Lung (tissue), 17 donors: ENCODE measurements at places on chromosomes 7 and 10. TPM values are rescaled to one million over a fixed set of nuclear protein-coding genes. Genes with fewer than 3 reads are reported as not detected.

- DNase-seq, result no peak
Observed at GRCh38 chr7:2728316-2729030, 40.5 kb downstream of the AMZ1 start.

DNA sequence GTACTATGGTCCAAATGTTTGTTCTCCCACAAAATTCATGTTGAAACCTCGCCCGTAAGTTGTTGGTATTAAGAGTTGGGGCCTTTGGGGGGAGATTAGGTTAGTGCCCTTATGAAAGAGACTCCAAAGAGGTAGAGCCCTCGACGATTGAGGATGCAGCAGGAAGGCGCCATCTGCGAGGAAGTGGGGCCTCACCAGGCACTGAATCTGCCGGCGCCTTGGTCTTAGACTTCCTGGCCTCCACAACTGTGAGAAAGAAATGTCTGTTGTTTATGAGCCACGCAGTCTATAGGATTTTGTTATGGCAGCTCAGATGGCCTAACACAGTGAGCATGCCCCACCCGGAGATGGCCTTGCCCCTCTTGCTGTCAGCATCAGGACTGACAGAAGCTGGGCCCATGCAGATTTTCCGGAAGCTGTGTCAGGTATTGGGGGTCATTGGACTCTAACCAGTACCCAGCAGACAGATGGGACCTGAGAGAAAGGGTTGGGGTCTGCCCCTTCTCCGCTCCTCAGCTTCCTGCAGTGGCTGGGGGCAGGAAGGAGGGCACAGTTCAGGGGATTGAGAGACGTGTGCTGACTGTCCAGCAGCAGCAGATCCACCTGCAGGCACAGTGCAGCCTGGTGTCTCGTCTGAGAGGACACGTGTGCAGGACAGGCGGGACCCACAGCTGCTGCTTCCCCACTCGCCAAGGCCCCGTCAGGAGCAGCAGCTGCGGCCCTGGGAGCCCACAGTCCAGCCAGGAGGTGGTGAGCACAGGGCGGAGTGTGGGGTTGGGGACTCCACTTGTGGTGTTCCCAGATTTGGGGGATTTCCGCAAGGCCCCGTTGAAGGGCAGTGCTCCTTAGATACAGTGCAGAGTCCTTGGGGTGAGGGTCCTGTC, 47.8 kb downstream of the MGMT start:
- DNase-seq, result peak; percentile 10

- no peak for DNase-seq
Observed at GRCh38 chr7:22278660-22279059, 78.3 kb downstream of the RAPGEF5 start.

GRCh38 chr7:125279961-125280360, 350.3 kb upstream of the POT1 start:
- no peak for DNase-seq

Gene EN2
- total RNA-seq, result 0.06 TPM

DNA sequence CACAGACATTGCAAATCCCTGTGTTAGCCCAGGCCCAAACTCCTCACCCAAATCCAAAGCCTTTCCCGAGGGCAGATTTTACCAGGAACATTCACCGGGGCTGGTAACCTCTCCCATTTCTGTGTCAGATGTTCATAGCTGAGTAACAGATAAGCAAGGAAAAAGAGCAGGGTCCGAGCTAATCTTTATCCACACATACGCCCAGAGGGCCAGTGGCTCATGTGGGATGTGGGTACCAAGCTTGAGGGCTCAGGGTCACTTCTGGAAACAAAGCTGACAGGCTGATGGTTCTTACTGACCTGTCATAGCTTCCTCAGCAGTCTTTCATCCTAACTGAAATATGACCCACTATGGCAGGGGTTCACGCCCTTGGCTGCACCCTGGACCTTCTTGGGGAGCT, 39.8 kb downstream of the HBP1 start:
- no peak for DNase-seq

DNA sequence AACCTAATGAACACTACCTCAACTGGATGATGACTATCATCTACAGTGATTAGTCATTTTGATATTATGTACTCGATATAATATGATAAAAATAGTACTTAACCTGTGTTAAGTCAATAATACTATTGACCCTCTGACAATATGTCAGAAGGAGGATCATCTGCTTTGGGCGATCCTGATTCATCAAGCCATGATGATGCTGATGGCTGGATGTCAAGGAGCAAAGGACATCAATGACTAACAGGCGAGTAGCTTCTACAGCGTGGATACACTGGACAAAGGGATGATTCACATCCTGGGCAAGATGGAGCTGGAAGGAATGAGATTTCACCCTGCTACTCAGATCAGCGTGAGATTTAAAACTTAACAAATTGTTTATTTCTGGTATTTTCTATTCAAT, 94.4 kb upstream of the SKAP2 start:
- DNase-seq, result no peak

GRCh38 chr7:75962607-75963380, 31.6 kb downstream of the TMEM120A start:
- peak; percentile 70 for DNase-seq

DNA sequence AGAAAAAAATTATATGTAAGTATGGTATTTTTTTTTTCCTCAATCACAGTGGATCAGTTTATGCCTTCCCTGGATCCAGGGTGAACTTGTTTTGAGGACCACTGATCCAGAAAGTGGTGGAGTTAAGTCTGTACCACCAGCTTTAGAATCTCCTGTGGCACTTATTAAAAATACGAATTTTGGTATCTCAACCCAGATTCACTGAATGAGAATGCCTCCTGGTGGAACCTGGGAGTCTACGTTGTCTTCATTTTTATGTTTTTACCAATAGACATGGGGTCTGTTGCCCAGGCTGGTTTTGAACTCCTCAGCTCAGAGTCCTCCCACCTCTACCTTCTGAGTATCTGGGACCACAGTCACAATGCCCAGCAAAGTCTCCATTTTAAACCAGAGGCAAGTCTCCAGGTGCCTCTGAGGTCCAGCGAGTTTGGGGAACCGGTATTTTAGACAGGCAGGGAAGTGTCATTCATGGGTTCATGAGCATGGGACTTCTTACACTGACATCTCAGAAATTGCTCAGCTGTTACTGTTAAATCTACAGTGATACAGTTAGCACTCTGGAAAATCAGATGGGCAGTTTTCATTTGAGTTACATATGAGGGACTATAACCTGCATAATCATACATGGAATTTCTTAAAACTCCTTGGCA, 200.9 kb downstream of the AUTS2 start:
- DNase-seq, result no peak

Gene HGF
- 25.5 TPM for total RNA-seq

GRCh38 chr7:139203992-139204391, 27.0 kb upstream of the UBN2 start:
- no peak for DNase-seq

DNA sequence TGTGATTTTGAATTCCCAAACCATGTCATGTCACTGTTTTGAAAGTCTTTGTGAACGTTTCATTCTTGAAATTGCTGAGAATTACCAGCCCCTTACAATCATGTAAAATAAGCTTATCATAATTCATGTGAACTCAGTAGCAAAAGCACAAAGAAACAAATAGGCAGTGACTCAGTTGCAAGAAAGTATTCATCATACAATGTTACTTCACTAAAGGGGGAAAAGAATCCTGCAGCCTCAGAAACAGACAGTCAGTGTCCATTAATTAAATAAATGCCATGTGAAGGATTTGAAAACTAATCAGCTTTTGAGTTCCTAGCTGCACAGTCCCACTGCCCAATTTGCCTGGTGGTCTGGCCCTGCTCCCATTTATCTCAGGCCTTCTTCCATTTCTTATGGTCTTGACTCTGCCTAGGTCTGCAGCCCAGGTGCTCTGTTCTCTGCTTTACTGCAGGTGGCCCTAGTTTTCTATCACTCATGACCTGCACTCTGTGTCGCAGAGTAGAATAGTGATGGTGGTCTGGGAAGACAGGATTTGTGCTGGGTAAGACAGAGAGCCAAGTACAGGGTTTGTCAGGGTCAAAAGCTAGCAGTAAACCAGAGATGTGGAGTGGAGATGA, 99.7 kb downstream of the PLCE1 start:
- DNase-seq, result no peak

Gene NYAP1
- 1.1 TPM for total RNA-seq

DNA sequence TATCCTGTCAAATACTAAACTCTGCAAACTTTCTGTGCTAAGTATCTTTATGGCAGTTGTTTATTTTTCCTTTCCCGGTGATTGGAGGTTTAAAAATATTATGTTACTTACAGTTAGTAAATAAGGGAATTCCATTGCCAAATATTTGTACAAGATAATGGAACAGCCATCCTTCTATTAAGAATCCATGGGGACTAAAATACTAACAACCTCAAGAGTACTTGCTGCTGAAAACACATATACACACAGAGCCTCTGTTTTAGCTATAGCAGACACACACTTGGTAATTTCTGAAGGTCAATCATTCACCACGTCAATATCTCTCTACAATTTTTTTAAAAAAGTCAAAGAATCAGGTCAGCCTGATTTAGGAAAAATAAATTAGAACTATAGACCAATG, 32.4 kb downstream of the TSPAN12 start:
- no peak for DNase-seq

DNA sequence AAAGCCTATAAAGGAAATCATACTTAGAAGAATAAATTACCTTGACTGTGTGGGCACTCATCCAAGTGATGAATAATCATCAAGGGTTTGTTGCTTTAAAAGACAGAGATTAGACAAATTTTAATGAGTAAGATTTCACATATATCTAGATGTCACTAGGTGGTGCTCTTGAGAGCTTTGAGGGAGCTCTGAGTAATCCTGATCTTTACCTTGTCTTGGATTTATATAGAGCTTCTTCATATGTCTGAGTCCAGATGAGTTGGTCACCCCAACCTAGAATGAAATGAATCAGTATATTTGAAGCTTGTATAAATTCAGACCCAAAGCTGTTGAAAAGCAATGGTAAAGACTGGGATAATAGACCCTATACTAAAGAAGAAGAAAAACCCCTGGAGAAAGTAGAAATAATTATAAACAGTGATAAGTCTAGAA, 3.7 kb downstream of the AGR2 start:
- peak; percentile 36 for DNase-seq

Gene SLC13A1
- not detected for total RNA-seq

GRCh38 chr7:95777269-95777668, 4.9 kb downstream of the DYNC1I1 start:
- DNase-seq, result no peak

DNA sequence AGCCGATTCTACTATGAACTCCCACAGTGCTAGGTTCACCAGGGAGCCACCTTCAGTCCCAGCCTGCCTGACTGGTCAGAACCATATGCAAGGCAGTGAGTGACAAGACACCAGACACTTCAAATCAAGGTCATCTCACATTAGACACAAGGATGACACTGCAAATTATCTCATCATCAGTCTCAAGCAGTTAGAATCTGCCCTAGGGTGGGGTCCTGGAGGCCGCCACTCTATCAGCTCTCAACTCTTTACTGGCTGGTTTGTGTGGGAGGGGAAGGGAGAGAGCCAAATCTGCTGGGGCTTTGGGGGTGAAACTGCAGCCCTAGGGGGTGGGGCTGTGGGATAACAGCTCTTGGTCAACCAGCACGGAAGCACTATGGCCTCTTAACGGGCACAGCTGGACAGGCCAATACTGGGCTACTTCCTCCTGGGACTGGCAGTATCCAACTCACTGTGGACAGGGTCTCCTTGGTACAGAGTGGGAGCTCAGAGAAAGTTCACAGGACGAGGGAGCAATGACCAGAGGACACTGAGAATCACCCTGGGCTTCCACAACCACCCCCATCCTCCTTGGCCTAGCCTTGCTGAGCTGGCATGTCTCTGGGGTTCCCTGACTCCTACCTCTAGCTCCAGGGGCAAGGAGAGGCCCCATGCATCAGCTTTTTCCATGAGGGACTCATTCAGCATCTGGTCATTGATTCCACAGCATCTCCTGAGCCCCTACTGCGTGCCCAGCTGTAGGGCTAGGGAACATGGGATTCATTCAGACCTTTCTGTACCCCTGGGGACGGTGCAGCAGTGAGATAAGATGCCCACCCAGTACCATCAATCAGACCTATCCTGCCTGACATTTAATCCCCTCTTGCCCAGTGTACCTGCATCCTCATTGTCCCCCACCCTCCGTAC, 5.4 kb downstream of the GPRIN2 start:
- DNase-seq, result no peak

Gene RGR
- total RNA-seq, result not detected

Gene C7orf33
- not detected for total RNA-seq

GRCh38 chr10:111384556-111384955, 307.7 kb downstream of the ADRA2A start:
- no peak for DNase-seq

DNA sequence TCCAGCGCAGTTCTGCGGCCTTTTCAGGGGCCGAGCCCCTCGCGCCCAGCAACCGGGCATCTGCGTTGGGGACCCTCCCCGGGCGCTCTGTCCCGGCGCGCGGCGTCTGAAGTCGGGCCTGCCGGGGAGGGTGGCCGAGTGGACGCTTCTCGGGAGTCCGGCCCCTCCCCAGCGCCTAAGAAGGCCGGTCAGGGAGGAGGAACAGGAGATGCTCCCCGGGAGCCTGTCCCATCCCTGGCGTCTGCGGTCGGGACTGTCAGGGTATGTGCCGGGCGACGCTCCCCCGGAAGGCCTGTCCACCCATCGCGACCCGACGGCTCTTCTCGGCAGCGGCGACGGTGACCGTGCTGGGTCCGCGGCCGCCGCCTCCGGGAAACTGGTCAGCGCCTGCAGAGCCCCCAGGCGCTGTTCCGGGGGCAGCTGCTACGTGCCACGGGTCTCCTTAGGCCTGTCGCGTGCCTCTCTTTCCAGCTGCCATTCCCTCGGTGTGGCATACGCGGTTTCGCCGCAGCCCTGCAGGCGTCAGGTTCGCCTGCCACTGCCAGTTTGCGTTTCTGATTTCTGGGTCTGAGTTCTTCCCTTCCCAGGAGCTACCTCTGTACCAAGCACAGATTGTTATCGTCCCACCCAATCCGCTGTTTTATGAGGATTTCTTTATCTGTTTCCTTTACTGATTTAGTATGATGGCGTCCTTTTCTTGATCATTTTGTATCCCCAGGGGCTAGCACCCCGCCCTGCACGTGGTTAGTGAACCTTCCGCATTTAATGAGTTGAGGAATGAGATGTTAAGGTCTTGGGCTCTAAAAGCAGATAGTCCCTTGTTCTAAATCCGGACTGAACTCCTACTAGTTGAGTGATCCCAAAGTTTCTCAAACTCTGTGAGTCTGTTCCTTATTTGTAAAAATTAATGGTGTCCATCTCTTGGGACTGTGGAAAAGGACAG, 782 bp downstream of the IFIT5 start:
- peak; percentile 69 for DNase-seq

DNA sequence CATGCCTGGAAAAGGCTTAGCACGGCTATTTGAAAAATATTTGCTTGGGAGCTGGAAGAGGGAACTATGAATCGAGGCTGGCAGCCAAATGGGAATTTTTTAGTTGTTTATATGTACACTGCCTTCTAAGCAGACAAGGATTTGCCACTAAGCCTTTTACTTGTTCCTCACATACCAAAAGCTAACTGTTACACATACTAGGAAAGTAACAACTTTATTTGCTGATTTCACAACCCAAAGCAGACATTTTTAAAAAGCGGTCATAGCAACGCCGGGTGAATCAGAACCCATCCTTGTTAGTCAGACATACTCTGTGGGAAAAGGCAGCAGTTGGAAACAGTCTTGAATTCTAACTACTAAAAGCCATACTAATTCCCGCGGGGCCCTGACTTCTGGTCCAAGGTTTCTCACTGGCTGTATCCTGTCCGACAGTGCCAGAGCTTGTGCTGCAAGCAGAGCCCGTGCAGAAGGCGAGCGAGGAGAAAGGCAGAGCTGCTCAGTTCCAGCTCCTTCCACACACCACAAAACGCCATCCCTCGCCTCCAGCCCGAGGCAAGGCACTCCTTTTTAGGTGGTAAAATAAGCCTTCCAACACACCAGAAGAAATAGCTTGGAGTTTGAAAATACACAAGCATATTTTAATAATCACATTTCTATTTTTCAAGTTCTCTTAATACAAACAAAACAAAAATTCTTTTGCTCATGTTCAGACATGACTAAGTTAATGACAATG, 89.2 kb downstream of the RNF216 start:
- DNase-seq, result peak; percentile 95
